ENCODE measurements at places on chromosomes 4 and X. TPM values are rescaled to one million over a fixed set of nuclear protein-coding genes. Genes with fewer than 3 reads are reported as not detected.

The GABRB1 gene
- total RNA-seq, result 0.79 TPM

The GPR82 gene
- 0.26 TPM for total RNA-seq

GRCh38 chrX:45360571-45360970, 159.9 kb upstream of the DIPK2B start:
- DNase-seq, result no peak

GRCh38 chr4:123068081-123068480, 145.7 kb upstream of the NUDT6 start:
- no peak for DNase-seq

GRCh38 chr4:67624939-67625338, 66.4 kb downstream of the STAP1 start:
- no peak for DNase-seq

The GPC4 gene
- 16.9 TPM for total RNA-seq

DNA sequence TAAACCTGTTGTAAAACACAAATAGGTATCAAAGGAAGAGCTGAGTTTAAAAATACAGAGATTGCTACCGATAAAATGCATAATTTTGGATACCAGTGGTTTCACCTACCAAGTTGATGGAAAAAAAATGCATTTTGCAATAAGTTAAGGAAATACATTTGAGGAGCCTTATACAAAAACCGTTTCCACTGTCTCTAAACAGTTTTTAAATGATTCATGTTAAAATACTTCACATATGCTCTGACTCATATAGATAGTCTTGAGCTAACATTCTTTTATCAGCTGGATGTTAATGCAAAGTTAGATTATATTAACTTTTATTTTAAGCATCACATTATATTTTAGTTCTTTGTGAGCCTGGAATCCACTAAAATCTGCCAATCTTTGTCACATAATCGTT, 50.6 kb upstream of the ANKRD17 start:
- no peak for DNase-seq

The FGF13 gene
- total RNA-seq, result 59.1 TPM
